ENCODE measurements at places on chromosomes 12 and 14.

DNA sequence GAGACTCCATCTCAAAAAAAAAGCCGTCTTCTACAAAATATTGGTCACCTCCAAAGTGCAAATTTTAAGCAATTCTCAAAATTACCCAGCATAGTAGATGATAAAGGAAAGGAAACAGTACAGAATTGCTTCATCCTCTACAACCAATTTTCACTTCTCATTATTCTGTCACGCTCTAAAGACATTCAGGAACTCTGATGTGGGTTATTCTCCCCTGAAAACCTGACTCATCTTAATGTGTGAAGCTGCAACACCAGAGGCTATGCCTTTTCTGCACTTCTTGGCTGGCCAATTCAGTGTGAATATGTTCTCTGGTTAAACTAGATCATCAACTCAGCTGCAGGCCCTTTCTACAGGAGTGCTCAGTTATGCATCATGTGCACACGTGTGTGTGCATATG is 11.0 kb downstream of the PTGER2 start:
- no peak for DNase-seq

DNA sequence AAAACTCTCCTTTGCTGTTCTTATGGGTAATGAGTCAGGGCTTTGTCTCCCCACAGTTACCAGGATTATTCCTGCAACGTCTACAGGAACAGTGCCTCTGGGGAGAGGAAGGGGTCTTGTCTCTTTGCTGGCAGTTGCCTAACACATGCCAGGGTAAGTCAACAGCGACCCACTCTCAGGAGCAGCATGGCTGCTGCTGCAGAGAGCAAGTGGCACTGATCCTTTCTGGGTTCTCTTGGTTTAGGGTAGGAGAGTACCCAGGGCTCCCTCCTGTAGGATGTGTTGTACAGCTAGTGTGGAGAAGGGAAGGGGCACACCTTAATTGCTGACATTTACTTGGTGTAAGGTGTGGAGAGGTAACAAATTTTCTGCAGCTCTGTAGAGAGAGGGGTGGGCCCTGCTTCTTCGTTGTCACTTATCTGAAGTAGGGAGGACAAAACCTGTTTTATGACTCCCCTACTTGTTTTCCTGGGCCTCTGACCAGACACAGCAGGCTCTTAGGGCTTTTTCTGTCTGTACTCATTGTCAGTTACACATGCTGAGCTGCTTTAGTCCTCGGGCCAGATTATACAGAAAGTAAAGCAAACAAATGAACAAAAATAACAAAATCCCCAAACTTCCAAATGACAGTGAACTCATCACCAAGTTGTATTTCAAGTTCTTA is 168.2 kb downstream of the ACSS3 start:
- DNase-seq, result no peak

DNA sequence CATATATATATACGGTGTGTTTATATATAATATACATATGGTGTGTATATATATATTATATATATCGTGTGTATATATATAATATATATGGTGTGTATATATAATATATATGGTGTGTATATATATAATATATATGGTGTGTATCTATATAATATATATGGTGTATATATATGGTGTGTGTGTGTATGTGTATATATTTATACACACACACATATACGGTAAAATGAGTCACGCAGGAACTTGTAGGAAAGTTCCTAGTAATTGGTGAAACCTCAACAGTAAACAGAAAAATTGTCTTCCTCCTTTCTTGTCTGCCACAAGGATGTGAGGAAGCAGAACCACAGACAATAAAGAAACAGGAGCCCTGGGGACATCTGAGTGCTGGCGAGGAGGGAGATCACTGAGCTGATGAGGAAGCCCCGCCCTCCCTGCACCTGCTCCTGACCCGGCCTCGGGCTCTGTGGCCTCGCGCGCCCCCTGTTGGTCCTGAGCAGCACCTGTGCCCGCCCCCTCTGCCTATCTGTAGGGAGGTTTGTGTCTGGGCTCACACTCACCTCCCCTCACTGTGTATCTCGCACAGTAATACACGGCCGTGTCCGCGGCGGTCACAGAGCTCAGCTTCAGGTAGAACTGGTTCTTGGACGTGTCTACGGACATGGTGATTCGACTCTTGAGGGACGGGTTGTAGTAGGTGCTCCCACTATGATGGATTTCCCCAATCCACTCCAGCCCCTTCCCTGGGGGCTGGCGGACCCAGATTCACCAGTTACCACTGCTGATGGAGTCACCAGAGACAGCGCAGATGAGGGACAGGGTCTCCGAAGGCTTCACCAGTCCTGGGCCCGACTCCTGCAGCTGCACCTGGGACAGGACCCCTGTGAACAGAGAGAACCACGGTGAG is 1079.4 kb downstream of the TMEM121 start:
- peak; percentile 24 for DNase-seq

DNA sequence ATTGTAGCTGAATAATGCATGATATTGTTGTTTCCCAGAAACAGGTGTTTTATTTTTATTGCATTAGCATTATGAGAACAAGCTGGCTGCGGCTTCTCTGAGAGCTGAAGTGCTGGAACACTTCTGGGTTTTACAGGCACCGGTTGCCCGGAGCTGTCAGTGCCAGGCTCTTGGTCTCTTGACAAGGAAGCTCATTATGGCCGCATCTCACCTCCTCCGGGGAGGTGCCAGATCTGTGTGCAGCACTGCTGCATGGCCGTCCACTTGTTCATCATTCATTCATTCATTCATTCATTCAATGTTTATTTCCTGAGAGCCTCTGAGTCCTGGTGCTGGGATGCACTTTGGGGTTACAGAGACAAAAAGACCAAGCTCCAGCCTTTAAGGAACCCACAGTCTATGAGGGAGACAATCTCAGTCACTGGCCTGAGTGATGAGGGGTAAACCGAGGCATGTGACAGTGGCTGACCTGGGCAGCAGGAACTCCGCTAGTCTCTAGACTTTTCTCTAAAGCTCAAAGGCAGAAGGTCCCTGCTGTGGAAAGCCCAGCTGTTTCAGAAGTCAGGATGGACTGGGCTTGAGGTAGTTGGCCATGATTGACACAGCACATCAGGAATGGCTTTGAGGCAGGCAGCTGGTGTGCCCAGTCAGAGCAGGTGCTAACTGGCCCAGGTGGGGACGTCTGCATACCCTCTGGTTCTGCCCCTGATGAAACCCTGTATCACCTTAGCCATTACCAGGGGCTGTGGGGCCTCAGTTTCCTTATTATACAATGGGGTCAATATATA is 181.0 kb downstream of the ADGRD1 start:
- DNase-seq, result no peak

DNA sequence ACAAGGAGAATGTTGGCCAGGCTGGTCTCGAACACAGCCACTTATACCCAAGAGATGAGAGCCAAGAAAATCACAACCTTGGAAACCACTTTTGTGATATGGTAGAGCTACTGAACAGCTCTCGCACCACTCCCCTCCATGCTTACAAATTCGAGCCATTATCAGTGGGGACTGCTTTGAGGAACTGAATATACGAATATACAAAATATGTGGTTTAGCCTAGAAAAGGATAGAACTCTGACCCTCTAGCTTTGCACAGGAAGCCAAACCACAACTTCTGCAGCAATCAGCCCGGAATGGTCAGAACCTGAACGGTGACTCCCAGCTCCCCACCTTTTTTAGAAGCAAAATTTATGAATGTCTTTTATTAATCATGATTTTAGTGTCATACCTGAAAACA is 129.8 kb upstream of the TMEM132C start:
- DNase-seq, result no peak

- no peak for DNase-seq
Observed at GRCh38 chr12:22271023-22271422, 63.5 kb downstream of the ST8SIA1 start.

- DNase-seq, result no peak
Observed at GRCh38 chr14:85358136-85358785, 171.7 kb upstream of the FLRT2 start.

DNA sequence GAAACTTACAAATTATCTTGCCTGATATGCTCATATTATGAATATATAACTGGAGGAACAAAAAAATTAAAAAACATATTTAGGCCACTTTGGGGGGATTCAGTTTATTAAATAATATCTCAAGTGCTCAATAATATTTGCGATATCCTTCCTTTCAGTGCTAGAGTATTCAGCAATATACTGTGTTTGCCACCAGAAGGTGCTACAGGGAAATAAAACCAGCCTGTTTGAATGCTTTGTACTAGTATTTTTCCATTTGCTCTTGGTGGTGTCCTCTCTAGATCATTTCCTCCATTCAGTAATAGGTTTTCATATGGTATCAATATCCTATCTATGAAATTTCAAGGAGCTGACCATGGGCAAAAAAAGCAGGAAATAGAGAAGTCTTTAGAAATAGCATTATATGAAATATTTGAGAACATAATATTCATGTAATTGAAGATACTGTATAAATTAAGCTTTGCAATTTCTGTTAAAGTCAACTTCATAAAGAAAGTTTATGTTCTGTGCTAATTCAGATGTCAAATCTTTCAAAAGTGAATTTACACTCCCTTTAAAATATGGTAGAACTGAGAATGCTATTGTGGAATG is 106.2 kb upstream of the NAV3 start:
- DNase-seq, result peak; percentile 74

DNA sequence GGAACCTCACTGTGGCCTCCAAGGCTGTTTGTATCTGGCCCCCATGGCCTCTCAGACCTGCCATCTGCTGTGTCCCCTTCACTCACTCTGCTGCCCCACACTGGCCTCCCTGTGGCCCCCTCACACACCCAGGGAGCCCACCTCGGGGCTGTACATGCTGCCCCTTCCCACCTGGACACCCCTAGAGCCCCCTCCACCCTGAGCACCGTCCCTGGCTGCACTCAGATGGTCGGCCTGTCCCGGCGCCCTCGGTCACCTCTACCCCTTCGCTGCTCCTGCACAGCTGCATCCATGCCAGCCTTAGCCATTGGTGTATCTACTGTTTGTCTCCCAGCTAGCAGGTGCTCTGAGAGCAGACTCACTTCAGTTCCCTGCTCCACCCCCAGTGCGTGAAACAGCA is 144.4 kb downstream of the RIMBP2 start:
- no peak for DNase-seq

DNA sequence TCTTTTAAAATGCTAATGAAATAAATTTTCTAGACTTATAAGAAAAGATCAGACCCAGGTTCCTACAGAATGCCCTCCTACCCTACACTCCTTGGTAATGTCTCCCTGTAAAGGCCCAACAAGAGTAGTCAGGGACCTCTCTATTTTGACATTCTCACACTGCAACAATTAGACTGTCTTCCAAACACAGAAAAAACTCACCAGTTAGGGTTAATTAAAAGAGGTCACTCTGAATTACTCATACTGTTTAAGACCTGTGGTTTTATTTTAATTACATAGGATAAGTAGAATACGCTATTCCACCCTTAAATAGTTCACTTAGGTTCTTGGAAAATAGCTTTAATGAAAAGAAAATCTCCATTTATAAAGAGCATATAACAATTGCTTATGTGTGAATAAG is 142.4 kb downstream of the ITPR2 start:
- no peak for DNase-seq

- no peak for DNase-seq
Observed at GRCh38 chr12:45517381-45517780, 212.1 kb upstream of the ARID2 start.

DNA sequence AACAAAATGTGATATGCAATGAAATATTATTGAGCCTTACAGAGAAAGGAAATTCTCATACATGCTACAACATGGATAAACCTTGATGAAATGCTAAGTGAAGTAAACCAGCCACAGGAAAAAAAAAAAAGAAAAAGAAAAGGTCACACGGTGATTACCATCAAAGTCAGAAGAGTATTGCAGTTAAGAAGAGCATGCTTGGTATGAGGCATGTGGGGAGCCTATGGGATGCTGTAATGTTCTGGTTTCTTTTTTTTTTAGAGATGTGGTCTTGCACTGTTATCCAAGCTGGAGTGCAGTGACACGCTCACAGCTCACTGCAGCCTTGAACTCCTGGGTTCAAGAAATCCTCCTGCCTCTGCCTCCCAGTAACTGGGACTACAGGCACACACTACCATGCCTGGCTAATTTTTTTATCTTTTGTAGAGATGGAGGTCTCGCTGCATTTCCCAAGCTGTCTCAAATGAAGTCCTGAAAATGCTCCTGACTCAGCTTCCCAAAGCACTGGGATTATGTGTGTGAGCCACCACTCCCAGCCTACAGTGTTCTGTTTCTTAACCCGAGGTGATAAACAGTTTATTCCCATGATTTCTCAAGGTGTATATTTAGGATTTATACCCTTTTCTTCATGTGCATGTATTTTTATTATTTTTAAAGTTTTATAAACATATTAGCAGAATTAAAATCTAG is 96.2 kb downstream of the SEC23A start:
- no peak for DNase-seq

GRCh38 chr12:58395056-58395455 is 453.7 kb downstream of the ATP23 start:
- no peak for DNase-seq

DNA sequence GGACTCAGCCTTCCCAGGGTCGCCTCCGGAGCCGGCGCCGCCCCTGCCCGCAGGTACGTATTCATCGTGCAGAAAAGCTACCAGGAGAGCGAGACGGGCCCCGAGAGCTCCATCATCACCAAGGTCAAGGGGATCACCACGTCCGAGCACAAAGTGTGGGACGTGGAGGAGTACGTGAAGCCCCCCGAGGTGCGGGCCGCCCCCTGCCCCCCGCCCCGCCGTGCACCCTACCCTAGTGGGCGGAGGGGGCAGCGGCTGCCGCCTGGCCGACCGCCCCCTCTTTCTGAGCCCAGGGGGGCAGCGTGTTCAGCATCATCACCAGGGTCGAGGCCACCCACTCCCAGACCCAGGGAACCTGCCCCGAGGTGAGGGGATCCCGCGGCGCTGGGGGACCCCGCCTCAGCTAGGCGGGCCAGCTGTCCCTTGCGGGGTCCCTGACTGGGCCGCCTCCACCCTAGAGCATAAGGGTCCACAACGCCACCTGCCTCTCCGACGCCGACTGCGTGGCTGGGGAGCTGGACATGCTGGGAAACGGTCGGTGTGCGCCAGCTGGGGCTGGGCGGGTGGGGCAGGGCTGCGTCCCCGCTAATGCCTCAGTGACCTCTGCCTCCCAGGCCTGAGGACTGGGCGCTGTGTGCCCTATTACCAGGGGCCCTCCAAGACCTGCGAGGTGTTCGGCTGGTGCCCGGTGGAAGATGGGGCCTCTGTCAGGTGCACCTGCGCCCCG is 973 bp downstream of the P2RX2 start:
- DNase-seq, result no peak

DNA sequence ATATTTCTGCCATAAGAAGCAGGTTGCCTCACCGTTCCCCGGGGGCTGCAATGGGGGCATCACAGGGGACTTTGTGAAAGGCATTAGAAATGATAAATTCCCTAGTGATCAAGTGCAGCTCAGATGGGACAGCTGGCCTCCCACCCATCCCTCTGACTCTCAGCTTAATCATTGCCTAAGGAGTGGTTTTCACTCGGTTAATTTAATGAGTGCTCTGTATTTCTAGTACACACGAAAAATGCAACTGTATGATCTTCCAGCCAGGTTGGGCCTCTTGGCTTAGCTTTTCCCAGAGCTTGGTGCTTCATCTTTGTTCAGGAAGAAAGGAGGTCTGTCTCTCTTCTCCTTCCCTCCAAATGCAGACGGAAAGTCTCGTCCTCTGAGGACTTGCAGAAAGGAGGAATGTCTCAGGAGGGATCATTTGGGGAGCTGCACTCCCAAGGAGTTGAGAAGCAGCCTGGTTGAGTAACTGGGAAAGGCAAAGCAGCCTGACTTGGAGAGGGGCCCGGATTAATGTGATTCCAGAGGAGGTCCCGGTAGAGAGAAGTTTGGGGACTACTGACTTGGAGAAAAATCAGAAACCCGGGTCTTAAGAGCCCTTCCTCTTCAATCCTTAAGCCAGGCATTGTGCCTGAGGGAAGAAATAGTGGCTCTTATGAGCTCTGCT is 7.2 kb downstream of the CD9 start:
- DNase-seq, result no peak

All from RKO (cell line).